Natural killer cell treated with Interleukin-12 subunit alpha and Interleukin-12 subunit beta and Interleukin-15 and Interleukin-18, amount 100 ng/mL, for 72 hours (primary cell): ENCODE measurements at places on chromosomes 3 and 15.

DNA sequence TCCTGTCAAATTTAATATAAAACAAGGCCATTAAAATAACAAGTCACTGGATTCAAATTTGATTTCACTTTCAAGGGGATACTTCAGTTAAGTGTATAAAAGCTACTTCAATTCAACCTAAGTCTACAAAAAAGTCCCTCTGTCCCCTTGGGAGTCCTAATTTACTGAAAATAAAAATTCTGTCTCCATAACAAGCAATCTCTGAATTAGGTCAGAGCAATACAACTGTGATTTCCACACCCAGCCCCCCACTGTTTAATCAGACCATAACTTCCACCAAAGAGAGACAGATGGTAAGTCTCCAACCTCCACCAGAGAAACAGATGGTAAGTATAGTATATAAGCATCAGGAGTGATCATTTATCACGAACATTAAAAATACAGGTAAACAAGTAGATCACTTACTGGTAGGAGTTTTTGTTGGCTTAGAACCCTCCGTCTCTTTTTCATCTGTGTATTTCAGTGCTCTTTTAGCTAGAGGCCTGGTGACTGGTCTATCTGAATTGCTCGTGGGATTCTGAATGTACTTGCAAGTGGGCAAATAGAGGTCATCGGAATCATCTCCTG is 12.1 kb downstream of the SGO1 start:
- no peak overlapping the region for H3K4me3 ChIP-seq
- no peaks in the 10 kb centered on the region for H3K27me3 ChIP-seq
- H3K27ac ChIP-seq = no peak overlapping the region
- H3K4me1 ChIP-seq = peaks cover 6% of the 10 kb centered on the region
- H3K36me3 ChIP-seq = peaks cover 12% of the 10 kb centered on the region

DNA sequence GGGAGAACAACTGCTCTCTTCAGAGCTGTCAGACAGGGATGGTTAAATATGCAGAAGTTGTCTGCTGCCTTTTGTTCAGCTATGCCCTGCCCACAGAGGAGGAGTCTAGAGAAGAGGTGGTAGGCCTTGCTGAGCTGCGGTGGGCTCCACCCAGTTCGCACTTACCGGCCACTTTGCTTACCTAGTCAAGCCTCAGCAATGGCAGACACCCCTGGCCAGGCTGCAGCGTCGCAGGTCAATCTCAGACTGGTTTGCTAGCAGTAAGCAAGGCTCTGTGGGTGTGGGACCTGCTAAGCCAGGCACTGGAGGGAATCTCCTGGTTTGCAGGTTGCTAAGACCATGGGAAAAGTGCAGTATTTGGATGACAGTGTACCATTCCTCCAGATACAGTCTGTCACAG is 12.3 kb upstream of the TMEM45A start:
- H3K27me3 ChIP-seq = peaks cover 26% of the 10 kb centered on the region
- DNase-seq = no peak
- no peak overlapping the region for H3K27ac ChIP-seq
- H3K36me3 ChIP-seq = no peaks in the 10 kb centered on the region
- no peak overlapping the region for H3K4me3 ChIP-seq

DNA sequence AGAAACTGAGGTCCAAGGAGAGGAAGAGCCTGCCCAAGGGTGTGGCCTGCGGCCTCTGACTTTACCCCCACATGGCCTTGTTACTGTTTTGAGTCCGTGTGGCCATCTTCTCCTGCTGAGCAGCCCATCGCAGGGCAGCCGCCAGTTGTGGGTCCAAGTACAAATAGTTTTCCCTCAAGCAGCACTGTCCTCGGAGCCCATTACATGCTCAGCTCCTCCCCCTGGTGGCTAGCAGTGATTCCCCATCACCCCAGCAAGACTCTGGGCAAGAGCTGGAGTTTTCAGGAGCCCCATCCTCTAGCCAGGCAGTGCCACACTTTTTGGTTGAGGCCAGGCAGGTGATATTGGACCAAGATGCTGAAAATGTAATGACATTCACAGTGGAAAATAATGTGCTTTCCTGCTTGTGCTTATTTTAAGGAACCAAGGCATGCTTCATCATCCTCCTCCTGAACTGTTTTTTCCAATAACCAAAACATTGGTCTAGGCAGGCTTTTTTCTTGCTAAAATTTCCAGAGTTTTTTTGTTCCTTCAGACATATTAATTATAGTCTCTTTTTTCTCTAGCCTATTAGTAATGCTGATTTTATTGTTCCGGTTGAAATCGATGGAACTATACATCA is 23.2 kb upstream of the VILL start:
- DNase-seq = no peak
- H3K27me3 ChIP-seq = peaks cover 11% of the 10 kb centered on the region
- H3K27ac ChIP-seq = no peak overlapping the region
- H3K36me3 ChIP-seq = no peaks in the 10 kb centered on the region
- no peaks in the 10 kb centered on the region for H3K4me1 ChIP-seq

DNA sequence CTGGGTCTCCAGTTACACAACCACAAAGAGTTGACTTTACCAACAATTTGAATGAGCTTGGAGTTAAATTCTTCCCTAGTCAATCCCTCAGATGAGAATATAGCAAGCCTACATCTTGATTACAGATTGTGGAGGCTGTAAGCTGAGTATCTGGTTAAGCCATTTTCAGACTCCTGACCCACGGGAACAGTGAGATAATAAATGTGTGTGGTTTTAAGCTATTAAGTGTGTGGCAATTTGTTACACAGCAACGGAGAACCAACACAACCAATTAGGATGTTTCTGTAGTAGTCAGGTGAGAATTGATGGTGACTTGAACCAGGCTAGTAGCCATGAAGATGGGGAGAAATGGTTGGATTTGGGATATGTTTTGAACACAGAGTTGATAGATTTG is 37.7 kb upstream of the SLC4A7 start:
- DNase-seq = no peak
- H3K36me3 ChIP-seq = no peaks in the 10 kb centered on the region
- peak overlapping the region; percentile 63 for H3K27ac ChIP-seq

GRCh38 chr3:43689766-43690399 is 855 bp upstream of the ABHD5 start:
- no peak for DNase-seq
- H3K36me3 ChIP-seq = peaks cover 7% of the 10 kb centered on the region
- peak overlapping the region; percentile 88 for H3K4me3 ChIP-seq
- H3K27me3 ChIP-seq = no peaks in the 10 kb centered on the region
- peak overlapping the region; percentile 91 for H3K27ac ChIP-seq

DNA sequence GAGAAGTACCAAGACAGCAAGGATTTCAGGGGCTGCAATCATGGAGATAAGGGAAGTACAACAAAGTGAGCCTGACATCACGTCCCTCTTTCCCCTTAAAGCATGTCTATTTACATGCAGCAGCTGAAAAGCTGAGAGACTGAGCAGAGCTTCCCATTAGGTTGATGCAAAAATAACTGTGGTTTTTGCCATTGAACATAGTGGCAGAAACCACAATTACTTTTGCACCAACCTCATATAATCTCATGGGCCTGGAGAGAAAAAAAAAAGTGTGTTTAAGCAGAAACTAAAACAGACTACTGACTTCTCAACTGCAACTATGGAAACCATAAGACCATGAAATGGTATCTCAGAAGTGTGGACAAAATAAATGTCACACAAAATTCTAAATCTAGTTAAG is 48.3 kb downstream of the CCDC12 start:
- peaks cover 12% of the 10 kb centered on the region for H3K36me3 ChIP-seq
- peak overlapping the region; percentile 64 for H3K27ac ChIP-seq
- H3K4me3 ChIP-seq = peak overlapping the region; percentile 75
- H3K27me3 ChIP-seq = no peaks in the 10 kb centered on the region
- peaks cover 74% of the 10 kb centered on the region for H3K4me1 ChIP-seq

GRCh38 chr3:16890597-16891333 is 6.0 kb downstream of the PLCL2 start:
- H3K27ac ChIP-seq = peak overlapping the region; percentile 87
- no peak overlapping the region for H3K4me3 ChIP-seq
- no peaks in the 10 kb centered on the region for H3K36me3 ChIP-seq
- no peak for DNase-seq
- H3K27me3 ChIP-seq = no peaks in the 10 kb centered on the region
- H3K4me1 ChIP-seq = peaks cover 69% of the 10 kb centered on the region

DNA sequence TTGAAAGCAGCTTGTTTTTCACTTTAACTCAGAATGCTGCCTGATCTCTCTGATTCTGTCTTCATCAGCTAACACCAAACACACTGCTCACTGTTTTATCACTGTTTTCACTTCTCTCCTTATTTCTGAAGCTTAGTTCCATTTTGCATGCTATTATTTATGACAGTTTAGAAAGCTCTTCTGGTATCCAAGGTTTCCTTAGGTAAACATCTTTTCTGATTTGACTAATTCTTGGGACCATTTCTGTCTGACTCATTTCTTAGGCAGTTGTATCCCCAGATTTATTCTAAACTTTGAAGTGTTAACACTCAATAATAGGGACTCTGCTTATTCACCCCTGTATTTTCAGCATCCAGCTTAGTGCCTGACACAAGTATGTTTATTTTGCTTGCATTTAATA is 167.7 kb downstream of the BCHE start:
- H3K27ac ChIP-seq = no peak overlapping the region
- no peaks in the 10 kb centered on the region for H3K36me3 ChIP-seq
- no peaks in the 10 kb centered on the region for H3K4me1 ChIP-seq
- no peak overlapping the region for H3K4me3 ChIP-seq

DNA sequence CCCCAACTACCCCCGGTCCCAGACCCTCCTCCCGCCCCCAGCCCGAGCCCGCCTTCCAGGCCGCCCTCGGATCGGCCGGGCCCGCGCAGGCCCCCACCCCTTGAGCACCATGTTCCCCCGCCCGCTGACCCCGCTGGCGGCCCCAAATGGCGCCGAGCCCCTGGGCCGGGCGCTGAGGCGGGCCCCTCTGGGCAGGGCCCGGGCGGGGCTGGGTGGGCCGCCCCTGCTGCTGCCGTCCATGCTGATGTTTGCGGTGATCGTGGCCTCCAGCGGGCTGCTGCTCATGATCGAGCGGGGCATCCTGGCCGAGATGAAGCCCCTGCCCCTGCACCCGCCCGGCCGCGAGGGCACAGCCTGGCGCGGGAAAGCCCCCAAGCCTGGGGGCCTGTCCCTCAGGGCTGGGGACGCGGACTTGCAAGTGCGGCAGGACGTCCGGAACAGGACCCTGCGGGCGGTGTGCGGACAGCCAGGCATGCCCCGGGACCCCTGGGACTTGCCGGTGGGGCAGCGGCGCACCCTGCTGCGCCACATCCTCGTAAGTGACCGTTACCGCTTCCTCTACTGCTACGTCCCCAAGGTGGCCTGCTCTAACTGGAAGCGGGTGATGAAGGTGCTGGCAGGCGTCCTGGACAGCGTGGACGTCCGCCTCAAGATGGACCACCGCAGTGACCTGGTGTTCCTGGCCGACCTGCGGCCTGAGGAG is 472 bp downstream of the CHST14 start:
- no peaks in the 10 kb centered on the region for H3K27me3 ChIP-seq
- H3K4me3 ChIP-seq = peak overlapping the region; percentile 92
- no peaks in the 10 kb centered on the region for H3K36me3 ChIP-seq
- peak overlapping the region; percentile 92 for H3K27ac ChIP-seq
- DNase-seq = peak; percentile 78

DNA sequence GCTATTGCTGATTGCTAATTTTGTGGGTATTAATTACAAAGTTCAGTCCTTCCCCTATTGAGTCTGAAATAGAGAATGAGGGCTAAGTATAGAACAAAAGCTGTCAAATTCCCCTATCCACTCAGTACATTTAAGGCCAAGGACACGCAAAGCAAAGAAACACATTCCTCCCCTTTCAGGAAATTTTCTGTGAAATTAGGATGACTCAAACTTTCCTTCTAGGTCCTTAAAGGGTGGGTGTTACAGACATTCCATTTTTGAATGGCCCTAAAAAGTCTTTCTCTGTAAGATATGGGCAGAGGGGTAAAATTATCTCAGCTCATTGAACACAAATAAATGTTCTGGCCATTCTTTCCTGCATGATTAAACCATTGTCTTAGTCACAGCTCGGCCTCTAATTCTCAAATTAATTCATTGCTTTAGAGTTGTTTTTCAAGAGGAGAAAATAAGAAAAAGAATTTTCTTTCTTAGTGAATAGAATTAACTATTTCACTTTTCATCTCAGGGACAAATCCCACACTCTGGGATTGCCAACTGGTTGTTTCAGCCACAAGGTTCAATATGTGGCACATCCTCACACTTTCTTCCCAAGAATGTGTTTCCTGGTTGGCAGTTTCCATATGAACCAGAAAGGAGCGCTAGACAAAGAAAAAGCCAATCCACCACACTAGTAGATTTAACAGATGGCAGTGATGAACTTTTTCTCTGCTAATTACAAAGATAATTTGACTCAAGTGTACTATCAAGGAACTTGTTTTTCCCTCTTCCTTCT is 424.1 kb downstream of the ZNF385D start:
- no peaks in the 10 kb centered on the region for H3K27me3 ChIP-seq
- peaks cover 4% of the 10 kb centered on the region for H3K36me3 ChIP-seq
- no peak for DNase-seq

DNA sequence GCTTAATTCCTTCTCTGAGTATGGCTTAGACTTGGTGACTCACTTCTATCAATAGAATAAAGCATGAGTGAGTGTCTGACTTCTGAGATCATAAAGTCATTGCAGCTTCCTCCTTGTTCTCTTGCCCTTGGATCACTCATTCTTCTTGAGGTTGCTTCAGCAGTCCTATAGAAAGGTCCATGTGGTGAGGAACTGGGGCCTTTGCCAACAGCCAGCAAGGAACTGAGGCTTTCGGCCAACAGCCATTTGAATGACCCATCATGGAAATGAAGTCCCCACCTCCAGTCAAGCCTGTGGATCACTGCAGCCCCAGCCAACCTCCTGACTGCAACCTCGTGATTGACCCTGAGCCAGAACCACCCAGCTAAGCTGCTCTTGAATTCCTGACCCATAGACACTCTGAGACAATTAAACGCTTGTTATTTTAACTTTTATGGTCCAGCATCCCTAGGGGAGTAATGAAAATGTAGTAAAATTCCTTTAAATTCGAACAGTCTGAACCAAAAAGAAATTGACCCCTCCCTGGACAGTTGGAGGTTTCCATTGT is 84.5 kb downstream of the WDR76 start:
- no peak for DNase-seq
- H3K4me3 ChIP-seq = no peak overlapping the region
- peaks cover 3% of the 10 kb centered on the region for H3K27me3 ChIP-seq
- H3K36me3 ChIP-seq = no peaks in the 10 kb centered on the region
- H3K27ac ChIP-seq = no peak overlapping the region
- H3K4me1 ChIP-seq = no peaks in the 10 kb centered on the region

- peaks cover 84% of the 10 kb centered on the region for H3K4me1 ChIP-seq
- peaks cover 4% of the 10 kb centered on the region for H3K36me3 ChIP-seq
- no peak for DNase-seq
- peak overlapping the region; percentile 58 for H3K4me3 ChIP-seq
These were observed 27.5 kb downstream of the SMAD3 start for GRCh38 chr15:67092752-67093503.

DNA sequence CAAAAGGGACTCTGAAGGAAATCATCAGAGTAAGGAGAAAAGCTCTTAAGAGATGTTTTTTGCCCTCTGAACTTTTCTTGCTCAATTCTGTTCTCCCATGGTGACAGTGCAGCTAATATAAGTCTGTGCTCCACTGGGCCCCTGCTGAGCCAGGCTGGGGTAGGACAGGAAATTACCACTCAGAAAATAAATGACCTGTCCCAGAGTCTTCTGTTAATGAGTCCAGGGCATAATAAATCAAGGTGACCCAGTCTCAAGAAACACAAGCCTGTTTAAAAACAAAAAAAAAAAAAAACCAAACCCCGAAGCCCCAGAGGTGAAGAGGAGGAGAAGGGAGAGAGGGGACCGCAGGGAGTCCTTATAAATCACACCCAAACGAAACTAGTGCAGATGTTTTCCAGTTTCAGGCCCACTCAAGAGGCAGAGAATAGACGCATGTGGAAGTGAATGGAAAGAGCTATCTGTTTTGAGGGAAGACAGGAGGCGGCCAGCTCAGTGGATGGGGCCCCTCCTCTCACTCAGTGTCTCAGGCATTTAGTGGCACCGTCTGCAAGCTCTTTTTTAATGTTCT is 59.8 kb upstream of the BOC start:
- no peak overlapping the region for H3K4me3 ChIP-seq
- DNase-seq = no peak
- no peaks in the 10 kb centered on the region for H3K4me1 ChIP-seq
